Tibial nerve (tissue), 4 donors: ENCODE measurements at places on chromosomes 6 and 20.

GRCh38 chr6:121879149-121879548 is 443.7 kb downstream of the GJA1 start:
- H3K27ac ChIP-seq: no peak overlapping the region
- H3K4me1 ChIP-seq: peaks cover 19% of the 10 kb centered on the region
- H3K27me3 ChIP-seq: no peaks in the 10 kb centered on the region
- no peak overlapping the region for H3K4me3 ChIP-seq

DNA sequence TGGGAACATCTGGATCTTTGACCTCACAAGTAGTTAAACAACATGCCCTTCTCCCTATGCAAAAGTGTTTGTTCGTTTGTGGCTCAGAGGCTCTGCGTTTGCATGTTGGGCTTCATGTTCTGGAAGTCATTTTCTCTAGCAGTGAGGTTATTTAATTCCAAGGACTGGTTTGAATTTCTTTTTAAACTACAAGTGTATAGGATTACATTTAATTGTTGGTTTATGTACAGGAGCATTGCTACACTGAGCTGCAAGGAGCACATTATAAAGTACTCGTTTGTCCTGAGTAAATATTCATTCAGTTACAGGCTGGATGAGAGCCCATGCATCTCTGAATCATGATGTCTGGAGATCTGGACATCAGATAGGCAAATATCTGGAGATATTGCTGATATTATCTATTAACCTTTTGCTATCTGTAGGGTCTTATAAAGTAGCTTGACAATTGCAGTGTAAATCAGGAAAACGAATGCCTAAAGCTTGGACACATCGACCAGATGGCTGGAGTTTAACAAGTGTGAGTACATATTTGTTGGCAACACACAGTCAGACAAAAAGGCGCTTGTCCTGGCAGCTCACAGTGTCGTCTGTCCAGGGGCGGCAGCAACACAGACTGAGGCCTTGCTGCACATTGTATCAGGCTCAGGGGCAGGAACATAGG is 84.6 kb downstream of the PDE7B start:
- no peaks in the 10 kb centered on the region for H3K27me3 ChIP-seq
- H3K4me3 ChIP-seq: no peak overlapping the region
- no peak for DNase-seq
- peak overlapping the region; percentile 52 for H3K27ac ChIP-seq
- H3K36me3 ChIP-seq: no peaks in the 10 kb centered on the region
- H3K4me1 ChIP-seq: no peaks in the 10 kb centered on the region

- no peaks in the 10 kb centered on the region for H3K36me3 ChIP-seq
- DNase-seq: no peak
- no peaks in the 10 kb centered on the region for H3K27me3 ChIP-seq
- no peak overlapping the region for H3K4me3 ChIP-seq
- H3K27ac ChIP-seq: no peak overlapping the region
These were observed 186.6 kb downstream of the LY86 start for GRCh38 chr6:6775074-6775473.

DNA sequence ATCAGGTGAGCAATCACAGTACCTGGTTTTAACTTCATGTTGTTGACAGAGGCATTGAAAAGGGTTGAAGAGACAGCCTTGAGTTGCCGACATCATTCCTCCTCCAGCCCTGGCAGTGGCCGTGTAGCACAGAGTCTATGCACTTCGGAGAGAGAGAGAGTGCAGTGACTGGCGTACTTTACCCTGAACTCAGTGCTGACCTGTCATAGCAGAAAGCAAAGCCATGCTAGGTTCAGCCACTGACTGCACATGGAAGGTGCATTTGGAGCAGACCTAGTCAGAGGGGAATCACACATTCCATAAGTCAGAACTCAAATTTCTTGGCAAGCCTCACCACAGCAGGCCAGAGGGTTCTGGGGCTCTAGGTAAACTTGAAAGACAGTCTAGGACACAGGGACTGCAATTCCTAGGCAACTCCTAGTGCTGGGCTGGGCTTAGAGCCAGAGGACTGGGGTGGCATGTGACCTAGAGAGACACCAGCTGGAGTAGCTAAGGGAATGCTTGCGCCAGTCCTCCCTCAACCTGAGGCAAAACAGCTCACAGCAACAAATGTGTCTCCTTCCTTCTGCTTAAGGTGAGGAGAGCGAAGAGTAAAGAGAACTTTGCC is 69.1 kb downstream of the ELOVL4 start:
- no peak overlapping the region for H3K27ac ChIP-seq
- no peaks in the 10 kb centered on the region for H3K4me1 ChIP-seq
- DNase-seq: no peak
